ENCODE measurements at places on chromosomes 5 and 9. TPM values are rescaled to one million over a fixed set of nuclear protein-coding genes. Genes with fewer than 3 reads are reported as not detected.

Gene HNRNPH1
- 645 TPM for total RNA-seq

DNA sequence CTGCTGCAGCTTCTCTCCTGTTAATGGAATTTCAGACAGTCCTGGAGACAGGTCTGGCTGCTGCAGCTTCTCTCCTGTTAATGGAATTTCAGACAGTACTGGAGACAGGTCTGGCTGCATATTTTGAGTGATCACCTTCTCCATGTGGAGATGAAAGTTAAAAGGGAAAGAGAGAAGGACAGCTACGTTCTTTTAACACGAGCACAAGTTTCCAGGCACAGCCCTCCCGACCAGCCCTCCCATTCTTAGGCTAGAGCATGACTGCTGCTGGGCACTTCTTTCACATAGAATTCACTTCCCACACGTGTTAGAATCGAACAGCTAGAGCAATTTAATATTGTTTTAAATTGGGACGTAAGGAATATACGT is 133.3 kb upstream of the DMRT1 start:
- DNase-seq: no peak

GRCh38 chr9:133050142-133050541 is 11.6 kb upstream of the CEL start:
- DNase-seq: no peak

Gene CTXN3
- total RNA-seq: not detected

DNA sequence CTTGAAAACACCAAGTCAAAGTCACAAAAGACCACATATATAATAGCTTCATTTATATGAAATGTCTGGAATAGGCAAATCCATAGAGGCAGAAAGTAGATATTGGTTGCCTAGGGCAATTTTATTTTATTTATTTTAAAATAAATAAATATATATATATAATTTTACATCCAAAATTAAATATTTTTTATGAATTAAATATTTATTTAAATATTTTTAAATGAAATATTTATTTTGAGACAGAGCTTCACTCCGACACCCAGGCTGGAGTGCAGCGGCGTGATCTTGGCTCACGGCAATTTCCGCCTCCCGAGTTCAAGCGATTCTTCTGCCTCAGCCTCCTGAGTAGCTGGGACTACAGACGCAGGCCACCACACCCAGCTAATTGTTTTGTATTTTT is 58.9 kb upstream of the ATG10 start:
- no peak for DNase-seq

- no peak for DNase-seq
Measured at GRCh38 chr5:119537704-119538103, 85.4 kb downstream of the HSD17B4 start.

GRCh38 chr9:8738945-8739344 is 939.4 kb upstream of the DMAC1 start:
- DNase-seq: no peak

- DNase-seq: no peak
Measured at GRCh38 chr5:68995845-68996545, 97.8 kb upstream of the SLC30A5 start.

Gene EPB41L4B
- total RNA-seq: 3.8 TPM

DNA sequence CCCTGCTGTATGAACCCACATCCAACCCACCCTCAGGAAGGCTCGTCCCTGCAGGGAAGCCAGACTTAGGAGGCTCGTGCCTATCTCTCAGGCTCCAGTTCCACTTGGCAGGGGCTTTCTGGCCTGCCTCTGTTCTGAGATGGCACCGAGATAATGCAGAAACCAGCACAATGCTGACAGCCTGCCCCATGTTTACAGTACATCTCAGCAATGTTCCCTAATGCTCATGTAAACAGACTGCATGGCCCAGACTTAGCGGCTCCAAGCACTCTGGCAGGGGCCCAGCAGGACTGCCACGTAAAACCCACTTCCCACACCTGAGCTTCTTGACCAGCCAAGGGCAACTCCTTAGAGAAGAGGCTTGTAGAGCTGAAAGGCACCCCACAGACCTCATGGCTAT is 499.5 kb upstream of the BRINP1 start:
- DNase-seq: no peak

- DNase-seq: no peak
Measured at GRCh38 chr5:72282878-72283277, 37.2 kb downstream of the MRPS27 start.

GRCh38 chr9:7762600-7762999 is 37.0 kb downstream of the DMAC1 start:
- no peak for DNase-seq

DNA sequence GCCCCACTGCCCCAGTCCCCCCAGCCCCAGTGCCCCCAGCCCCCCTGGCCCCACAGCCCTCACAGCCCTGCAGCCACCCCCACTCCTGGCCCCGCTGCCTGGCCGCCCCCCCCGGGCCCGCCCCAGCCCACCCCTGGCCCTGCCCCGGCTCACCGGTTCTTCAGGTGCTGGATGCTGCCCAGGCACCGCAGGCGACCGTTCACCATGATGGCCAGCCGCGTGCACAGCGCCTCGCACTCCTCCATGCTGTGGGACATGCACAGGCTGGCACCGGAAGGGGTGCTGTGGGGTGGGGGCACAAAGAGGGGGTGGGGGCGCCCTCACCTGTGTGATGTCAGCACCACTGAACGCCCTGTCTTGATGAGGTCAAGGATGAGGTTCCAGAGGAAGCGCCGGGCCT is 12.8 kb upstream of the CLIC3 start:
- DNase-seq: no peak

- DNase-seq: no peak
Measured at GRCh38 chr9:33697171-33697570, 98.2 kb upstream of the PRSS3 start.

DNA sequence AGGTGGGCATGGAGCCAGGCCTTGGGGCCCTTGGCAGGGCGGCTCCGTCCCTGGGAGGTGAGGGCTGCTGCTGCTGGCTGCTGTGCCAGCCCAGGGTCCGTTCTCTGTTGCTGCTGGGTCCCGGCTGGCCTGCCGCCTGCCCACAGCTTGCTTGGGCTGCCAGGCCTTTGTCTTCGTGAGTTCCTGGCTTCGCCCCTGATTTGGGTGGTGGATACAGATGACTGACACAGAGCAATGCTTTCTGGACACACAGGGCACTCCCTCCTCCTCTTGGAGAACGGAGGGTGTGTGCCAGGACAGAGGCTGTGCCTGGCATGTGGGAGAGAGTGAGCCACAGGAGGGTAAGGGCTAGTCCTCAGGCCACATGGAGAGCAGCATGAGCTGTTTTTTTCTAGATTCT is 166.1 kb downstream of the MACROH2A1 start:
- no peak for DNase-seq

- DNase-seq: no peak
Measured at GRCh38 chr9:23307731-23308513, 518.1 kb downstream of the ELAVL2 start.

DNA sequence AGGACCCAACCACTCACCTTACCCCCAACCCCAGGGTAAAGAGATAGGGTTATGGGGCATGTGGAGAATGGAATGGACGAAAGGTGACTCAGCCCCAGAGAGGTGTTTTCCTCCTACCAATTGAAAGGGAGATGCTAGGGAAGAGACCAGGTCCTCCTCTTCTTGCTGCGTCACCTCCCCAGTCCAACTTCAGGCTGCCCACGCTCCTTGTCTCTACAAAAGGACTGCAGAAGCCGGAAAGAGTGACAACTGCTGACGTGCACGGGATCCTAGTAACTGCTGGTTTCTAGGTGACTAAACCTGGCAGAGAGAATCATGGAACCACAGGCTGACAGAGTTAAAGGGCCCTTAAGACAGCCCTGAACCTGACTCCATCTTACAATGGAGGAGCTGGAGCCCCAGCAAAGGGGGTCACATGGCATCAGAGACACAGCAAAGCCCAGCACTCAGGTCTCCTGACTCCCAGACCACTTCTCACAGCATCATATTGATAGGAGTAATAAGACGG is 2.2 kb downstream of the GPX3 start:
- DNase-seq: no peak

- no peak for DNase-seq
Measured at GRCh38 chr5:173318881-173319620, 9.2 kb downstream of the STC2 start.

Gene CDC20B
- not detected for total RNA-seq

Gene HSPB3
- not detected for total RNA-seq

DNA sequence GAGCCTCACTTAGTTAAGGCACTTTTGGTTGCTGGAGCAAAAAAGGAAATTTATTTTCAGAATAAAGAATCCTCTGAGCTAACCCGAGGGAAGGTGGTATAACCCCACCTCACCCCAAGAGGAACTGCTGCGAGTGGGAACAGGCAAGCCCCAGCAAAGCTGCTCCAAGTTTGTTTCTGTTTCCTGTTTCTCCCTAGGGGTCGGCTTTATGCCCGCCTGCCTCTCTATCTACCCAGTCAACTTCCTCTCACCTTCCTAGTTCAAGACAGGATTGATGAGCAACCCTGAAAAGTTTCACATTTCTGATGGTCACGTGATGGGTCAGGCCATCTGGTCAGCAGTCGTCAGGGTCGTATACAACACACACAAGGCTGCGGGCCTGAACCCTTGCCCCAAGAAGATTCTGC is 31.1 kb downstream of the TRIO start:
- no peak for DNase-seq

DNA sequence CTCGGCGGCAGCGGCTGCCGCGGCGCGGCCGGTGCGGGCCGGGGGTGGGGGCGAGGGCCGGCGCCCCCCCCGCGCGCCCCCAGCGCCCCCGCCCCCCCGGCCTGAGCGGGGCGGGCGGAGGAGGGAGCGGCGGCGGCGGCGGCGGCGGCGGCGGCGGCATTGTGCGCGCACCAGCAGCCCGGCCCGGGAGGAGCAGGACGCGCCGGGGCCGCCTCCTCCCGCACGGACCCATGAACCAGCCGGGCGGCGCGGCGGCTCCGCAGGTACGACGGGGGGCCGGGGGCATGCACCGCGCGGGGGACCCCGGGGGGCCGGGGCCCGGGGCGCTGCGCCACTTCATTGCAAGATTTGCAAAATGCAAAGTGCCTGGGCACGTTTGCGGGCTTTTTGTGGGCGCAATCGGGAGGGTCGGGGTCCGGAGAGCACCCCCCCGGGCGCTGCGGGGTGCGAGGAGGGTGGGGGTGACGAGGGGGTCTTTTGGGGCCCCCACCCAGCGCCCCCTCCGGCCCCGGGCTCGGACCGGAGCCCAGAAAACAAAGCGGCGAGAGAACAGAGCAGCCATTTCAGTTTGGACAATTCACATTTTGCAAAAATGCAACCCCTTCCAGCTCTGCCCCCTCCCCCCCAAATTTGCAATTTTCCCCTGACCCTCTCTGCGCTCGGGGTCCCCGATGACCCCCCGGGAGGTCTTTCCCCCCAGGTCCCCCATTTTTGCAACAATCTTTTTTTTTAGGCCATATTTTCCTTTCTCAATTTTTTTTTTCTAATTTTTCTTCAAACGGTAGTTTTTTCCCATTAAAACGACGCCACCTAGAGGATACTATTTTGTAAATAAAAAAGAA is at the start of gene ZNF618:
TSS of gene ZNF618 (plus strand) at position 159 of the 842 bp plus-strand sequence. CDS start at position 231, 72 bp downstream.
- DNase-seq: no peak

Gene CTNNA1
- total RNA-seq: 393 TPM

DNA sequence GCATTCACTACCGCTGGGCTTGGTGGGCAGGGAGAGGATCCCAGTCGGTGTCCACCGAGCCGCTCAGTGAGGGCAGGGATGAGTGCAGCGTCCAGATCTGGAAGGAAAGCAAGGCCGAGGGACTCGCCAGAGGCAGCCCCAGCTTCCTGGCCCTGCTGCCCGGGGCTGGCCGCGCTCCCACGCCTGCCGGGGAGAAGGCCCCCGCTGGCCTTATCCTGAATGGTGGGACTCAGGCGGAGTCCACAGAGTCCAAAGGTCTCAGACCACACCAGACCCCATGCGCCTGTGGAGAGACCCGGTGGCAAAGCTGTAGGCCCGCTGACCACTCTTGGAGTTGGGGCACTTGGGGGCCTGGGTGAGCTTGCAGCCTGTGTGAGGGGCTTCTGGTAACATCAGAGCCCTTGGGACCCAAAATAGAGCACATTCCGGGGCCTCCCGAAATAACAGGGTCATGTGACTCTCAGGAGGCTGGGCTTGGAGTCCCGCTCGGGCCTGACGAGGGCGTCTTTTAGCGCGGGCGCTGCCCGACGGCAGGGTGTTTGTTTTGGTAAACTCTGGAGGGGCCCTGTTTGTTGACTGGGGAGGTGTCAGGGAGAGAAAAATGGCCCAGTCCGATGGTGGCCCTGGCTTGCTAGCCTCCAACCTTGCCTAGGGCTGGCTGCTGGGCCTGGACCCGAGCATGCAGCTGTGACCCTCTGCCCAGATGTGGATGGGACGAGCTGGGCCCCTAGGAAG is 2.8 kb downstream of the RXRA start:
- DNase-seq: no peak

DNA sequence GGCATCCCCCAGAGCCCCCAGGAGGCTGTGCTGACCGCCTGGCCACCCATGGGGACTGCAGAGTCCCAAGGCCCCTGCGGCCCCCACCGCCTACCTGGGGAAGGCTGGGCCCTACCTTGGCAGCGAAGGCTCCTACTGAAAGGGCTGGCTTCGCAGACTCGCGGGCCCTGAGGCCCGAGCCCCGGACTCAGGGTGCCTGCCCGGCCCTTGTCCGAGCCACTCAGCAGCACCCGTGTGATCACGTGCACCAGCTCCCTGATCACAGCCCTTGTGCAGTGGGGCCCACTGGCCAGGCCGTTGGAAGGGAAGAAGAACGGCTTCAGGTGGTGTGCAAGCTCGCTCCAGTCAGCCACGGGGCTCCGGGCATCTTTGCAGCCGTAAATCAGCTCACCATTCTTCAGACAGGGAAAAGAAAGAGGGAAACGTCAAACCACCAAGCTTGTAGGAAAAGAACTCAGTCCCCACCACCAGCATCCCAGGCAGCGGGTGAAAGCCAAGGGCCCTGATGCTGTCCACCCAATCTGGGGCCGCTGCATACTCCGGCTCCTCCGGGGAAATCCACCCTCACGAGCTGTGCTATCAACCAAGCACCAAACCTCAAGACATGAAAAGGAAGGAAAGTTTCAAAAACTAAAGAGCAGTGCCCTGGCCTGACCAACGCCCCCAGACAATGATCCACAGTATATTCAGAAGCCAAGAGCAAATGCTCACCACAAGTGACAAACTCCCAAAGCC is 31.9 kb downstream of the IPPK start:
- no peak for DNase-seq

- no peak for DNase-seq
Measured at GRCh38 chr9:120137186-120137840, 442.7 kb downstream of the CDK5RAP2 start.

- DNase-seq: no peak
Measured at GRCh38 chr5:1262381-1262780, 32.5 kb downstream of the TERT start.

GRCh38 chr5:56501781-56502557 is 268.8 kb upstream of the ANKRD55 start:
- no peak for DNase-seq

Gene CORO2A
- 27.6 TPM for total RNA-seq

Gene TLX3
- not detected for total RNA-seq

DNA sequence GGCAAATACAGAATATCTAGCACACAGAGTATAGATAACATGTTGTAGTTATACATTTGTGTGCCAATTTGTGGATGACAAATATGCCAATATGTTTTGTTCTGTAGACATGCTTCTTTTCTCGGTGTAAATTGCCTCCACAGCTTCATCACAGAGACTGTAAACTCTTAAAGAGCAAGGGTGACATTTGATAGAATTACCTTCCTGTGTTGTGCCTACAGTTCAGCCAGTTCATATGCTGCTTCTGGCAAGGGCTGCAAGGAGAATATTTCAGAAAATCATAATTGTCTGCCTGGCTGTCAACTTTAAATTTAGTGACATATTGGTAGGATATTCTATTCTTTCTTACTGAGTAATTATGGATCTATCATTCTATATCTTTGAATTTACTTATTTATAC is 155.1 kb downstream of the MAT2B start:
- no peak for DNase-seq

Gene NUP214
- total RNA-seq: 38.1 TPM
